ENCODE measurements at places on chromosomes 4 and X. TPM values are rescaled to one million over a fixed set of nuclear protein-coding genes. Genes with fewer than 3 reads are reported as not detected.

The SH3RF1 gene
- total RNA-seq: 15.6 TPM

The GAGE12F gene
- not detected for total RNA-seq

The TCEAL2 gene
- 1.3 TPM for total RNA-seq

The SOX3 gene
- total RNA-seq: not detected

GRCh38 chrX:53284684-53285447, 3.5 kb upstream of the IQSEC2 start:
- peak; percentile 83 for DNase-seq

GRCh38 chr4:7648544-7649395, 214.0 kb upstream of the PSAPL1 start:
- DNase-seq: no peak

DNA sequence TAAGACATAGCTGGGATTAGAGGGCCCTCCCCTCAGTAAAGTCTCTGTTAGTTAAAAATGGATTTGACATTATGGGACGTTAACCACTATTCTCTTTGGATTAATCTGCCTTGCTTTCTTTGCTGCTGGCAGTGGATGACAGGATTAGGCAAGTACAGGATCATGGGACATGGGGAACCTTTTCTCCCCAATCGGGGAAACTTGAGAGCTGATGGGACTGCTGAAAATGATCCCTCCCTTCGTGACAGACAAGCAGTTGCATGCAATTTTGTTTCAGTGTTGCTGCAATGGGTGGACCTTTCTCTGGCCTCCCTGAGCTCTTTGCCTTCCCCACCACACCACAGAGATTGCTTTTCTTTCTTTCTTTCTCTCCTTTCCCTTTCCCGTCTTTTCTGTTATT, 120.2 kb upstream of the BANK1 start:
- no peak for DNase-seq

GRCh38 chr4:155638195-155638965, 28.3 kb upstream of the GUCY1A1 start:
- no peak for DNase-seq

DNA sequence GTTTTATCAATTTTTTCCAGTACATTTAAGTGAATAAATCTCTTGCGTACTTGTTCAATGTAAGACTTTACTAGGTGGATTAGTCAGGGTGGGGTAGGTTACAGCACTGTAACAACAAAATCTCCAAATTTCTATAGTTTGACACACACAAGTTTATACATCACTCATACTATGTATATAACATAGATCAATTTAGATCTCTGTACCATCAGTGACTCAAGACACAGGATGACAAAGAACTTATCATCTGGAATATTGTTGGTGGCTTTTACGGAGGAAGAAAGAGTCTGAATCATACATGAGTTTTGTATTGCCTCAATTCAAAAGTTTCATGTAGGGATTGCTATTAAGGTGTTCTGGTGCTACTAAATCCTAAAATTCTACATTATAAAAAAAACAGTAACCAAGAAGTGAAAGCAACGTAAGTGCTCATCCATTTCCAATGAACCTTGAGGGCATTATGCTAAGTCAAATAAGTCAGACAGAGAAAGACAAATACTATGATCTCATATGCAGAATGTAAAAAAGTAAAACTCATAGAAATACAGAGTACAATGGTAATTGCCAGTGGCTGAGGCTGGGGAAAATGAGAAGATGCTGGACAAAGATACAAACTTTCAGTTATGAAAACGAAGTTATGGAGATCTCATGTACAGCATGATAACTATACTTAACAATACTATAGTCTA, 98.0 kb upstream of the DKK2 start:
- no peak for DNase-seq

DNA sequence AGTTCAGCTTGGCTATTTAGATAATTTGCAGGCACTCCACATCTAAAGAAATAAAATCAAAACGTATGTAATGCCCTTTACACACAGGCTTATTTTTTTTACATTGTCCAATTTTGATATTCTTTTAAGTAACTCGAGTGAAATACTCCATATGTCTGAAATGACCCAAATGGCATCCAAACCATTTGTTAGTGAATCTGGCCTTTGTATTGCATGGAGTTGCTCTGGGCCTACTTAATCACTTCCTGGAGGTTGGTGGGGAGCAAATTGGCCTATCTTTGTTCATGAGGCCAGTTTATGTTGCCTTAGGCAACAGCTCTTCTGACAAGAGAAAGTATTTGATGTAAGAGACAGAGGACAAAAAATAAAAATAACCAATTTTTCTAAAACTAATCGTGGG, 47.6 kb upstream of the TMEM131L start:
- DNase-seq: no peak

DNA sequence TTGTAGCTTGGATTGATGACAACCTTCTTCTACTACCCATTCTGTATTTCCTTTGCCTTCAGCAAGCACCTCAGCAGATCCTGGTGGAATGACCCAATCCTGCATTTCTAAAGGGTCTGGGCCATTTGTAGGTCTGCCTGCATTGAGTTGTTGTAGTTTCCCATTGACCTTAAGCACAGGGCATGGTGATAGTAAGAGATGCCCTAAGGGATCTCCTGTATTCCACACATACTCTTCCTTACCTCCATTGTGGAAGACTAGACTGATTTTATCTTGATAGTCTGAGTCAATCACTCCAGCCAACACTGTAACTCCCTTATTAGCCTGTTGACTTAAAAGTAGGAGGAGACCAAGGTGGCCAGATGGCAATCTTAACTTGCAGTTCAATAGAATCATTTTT, 184.5 kb downstream of the GRIA2 start:
- DNase-seq: no peak

- DNase-seq: no peak
These were observed 63.6 kb downstream of the ASB9 start for GRCh38 chrX:15206306-15206705.

GRCh38 chr4:135277068-135277979, 1075.7 kb upstream of the PABPC4L start:
- no peak for DNase-seq

- DNase-seq: peak; percentile 84
These were observed 847 bp downstream of the PI4K2B start for GRCh38 chr4:25234390-25235370.

DNA sequence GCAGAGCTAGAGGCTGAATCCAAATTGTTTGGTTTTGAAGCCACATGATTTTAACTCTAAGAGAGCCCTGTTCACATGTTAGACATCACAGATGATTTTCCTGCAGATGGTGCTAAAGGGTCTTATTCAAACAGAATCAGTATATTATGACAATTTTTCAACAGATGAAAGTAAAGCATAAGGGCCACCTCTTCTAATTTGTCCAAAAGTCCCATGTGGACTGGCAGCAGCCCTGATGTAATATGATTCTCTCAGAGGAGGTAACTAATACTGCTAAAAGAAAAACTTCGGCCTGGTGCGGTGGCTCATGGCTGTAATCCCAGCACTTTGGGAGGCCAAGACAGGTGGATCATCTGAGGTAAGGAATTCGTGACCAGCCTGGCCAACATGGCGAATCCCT, 26.0 kb upstream of the SETD7 start:
- no peak for DNase-seq

- DNase-seq: no peak
These were observed 4.5 kb downstream of the RAPGEF2 start for GRCh38 chr4:159107203-159107925.

GRCh38 chrX:71958281-71958675, 47.6 kb downstream of the NHSL2 start:
- no peak for DNase-seq

- DNase-seq: no peak
These were observed 11.1 kb upstream of the RPL39 start for GRCh38 chrX:119802546-119802945.

DNA sequence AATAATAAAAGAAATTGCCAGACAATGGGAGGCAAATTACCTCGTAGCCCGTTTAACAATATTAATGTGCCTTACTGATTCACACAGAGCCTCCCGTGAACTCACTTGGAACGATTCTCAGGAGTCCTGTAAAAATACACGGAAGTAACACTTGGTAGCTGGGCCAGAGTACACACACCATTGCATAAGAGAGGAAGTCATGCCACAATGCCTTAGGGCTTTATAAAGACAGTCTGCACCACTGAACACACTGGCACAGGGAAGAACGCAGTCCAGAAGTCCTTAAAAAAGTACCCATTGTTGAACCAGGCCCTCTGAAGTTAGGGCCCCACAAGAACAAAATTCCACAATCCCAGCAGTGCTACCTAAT, 15.1 kb downstream of the SLC2A9 start:
- peak; percentile 63 for DNase-seq

DNA sequence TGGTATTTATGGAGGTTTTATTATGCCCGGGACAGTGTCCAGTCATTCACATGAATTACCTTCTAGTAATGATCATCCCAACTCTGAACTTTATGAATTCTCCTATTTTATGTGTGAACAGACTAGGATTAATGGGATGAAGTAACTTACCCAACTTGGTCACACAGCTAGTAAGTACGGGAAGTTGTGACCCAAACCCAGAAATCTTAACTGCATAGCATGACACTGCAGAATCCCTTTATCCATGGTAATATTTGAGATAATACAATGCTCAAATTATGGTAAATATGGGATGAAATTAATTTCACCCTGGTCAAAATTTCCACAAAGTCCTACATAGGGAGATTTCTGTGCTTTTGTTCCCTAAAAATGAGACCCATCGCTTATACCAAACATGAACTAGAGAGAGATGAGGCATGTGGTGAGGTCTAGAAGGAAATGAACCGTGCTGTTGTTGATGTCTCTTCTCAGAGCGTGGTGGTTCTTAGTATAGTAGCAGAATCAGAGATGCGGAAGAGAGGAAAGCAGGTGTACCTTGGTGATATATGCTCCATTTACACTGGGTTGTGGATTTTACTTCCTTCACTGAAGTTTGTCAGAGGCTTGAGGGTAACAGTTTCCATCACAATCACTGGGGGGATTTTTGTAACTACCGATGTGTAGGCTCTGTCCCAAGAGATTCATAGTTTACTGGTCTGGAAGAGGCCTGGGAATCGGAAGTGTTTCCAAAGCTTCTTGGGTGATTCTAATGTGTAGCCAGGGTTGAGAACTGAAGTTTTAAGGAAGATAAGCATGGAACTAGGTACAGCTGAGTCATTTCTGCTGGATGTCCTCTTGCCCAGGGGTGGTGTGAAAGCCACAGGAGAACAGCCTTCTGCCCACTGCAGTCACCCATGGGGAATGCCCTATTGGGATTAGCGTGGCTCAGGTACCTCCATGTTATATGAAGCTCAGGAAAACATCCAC, 30.2 kb upstream of the FAM9C start:
- DNase-seq: no peak

Data from cardiac septum (tissue), 1 donor.